ENCODE measurements at places on chromosomes 7 and 10. TPM values are rescaled to one million over a fixed set of nuclear protein-coding genes. Genes with fewer than 3 reads are reported as not detected.

Gene TWIST1
- 6.9 TPM for polyA plus RNA-seq

Gene CRHR2
- 0.09 TPM for polyA plus RNA-seq

Gene CLEC2L
- polyA plus RNA-seq = 0.61 TPM

Gene PDGFA
- 44.5 TPM for polyA plus RNA-seq

Gene WNT2
- 0.27 TPM for polyA plus RNA-seq

Gene RBP3
- 0.16 TPM for polyA plus RNA-seq

Gene CALHM1
- polyA plus RNA-seq = 0.12 TPM

Gene PTER
- 14.9 TPM for polyA plus RNA-seq

Gene SSC4D
- 3.9 TPM for polyA plus RNA-seq

GRCh38 chr7:151687523-151688235 lies 168.0 kb upstream of the RHEB start:
- no peak for DNase-seq

DNA sequence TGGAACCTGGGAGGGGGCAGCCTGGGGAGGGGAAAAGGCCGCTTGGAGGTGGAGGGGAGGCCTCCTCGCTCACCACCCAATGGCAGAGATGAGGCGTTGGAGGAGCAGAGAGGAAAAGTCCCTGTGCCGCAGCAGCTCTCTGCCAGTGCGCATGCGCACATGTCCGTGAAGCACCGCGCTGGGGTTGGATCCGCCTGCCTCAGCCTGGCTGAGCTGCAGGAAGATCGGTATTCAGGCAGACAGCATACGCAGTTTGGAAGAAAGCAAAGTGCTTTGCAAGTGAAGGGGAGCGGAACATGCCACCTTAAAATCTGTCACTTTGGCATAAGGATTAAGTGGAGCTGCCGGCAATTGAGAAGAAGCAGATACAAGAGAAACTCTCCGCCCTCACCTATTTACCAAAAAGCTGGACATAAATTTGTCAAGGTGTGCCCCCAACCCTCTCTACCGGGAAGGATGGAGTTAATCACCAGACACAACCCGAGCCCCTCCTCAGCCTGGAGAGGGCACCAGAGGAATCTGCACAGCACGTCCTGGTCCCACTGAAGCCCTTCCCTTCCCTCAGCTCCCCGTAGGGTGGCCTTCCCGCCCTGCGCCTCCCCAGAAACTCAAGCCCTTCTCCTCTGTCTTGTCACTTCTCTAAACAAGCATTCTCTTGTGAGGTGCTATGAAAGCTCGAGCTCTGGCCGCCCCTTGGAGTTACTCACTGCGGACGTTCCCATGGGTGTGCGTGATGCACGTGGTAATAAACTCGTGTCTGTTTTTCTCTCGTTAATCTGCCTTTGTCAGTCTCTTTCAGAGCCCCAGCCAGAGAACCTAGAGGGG lies 32.2 kb upstream of the TMEM72 start:
- DNase-seq = peak; percentile 81

DNA sequence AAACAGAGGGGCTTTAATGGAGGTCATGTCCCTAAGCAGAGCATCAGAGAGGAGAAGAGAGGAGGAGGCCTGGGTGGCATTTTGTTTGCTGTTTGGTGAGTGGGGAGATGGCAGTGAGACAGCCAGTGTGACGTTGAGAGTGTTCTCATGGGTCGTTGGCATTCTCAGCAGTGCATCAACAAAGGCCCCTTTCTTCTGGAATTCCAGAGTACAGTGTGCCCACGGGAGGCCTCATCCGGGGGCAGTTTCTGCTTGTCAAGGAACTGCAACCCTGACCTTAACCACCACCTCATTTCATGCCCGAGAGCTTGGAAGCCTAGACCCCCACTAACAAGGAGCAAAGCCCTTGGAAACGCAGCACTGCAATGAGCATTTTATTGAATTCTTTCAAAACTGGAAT lies 92.9 kb downstream of the CELF2 start:
- DNase-seq = no peak

DNA sequence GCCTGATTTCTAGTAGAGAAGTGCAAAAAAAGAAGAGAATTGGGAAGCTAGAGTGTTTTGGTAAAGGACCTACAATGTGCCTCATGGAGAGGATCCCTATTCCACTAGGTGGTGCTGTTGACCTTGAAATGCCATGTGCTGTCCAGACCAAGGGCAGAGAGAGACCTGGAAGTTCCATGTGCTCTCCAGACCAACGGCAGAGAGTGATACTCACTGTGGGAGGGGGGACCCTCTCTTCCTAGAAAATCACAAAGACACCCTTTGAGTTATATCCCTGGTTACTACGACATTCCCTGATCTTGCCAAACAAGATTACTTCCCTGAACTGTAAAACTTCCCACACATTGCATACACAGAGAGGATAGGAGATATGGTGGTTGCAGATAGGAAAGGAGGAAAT lies 212.7 kb upstream of the ZNF804B start:
- DNase-seq = no peak

GRCh38 chr7:101915000-101915399 lies 97.6 kb downstream of the CUX1 start:
- DNase-seq = no peak

GRCh38 chr7:10770176-10770575 lies 203.5 kb upstream of the PHF14 start:
- no peak for DNase-seq

DNA sequence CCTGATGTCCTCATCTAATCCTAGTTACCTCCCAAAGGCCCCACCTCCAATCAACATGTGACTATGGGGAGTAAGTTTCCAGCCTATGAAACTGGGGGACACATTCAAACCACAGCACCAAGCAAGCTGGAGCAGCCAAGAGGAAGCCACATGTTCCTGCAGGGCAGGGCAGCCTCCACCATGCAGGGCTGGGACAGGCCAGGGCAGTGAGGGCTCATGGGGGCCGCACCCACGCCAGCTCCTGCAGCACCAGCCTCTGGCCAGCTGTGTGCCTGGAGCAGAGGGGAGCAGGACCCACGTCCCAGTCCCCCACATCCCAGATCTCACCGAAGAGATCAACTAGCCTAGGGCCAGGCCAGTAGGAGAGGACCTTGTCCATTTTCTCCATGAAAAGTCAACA lies 85.9 kb upstream of the INSIG1 start:
- DNase-seq = no peak

DNA sequence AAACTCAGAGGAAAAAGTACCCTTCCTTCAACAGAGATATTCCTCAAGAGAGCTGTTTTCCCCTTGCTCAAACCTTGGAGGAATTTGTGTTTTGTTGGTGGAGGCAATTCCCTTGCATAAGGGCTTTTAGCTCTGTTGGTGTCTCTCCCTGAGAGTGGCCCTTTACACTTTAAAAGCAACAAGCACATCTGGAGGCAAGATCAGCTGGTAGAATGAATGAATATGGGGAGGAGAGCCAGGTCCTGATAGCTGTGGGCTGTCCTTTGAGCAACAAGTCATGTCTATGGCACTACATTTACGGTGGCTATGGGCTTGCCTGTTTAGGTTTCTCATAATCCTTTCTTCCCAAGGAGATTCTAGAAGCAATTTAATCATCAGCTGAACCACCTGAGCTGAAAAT lies 384.0 kb downstream of the SORCS3 start:
- DNase-seq = no peak

DNA sequence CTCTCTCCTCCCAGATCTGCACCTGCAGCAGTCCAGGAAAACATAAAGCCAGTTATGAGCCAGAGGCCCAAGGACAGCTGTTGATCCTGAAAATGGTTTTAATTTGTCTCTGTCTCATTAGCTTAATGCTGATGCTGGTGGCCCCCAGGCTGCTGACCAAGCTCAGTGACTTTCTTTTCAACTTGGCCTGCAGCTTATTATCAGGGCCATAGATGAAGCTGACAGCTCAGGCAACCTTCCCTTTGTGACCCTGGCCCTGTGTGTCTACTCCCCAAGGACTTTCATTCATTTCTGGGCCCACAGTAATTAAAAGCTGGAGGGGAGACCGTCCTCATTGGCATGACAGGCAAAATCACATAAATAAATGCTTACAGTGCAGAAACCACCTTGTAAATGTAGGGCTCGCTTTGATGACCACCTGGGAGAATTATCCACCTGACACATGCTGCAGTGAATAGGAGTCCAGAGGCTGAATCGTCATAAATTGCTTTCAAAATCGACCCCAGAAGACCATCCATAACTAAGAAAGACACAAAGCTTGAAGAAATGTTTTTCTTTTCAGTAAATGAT lies 138.5 kb downstream of the NPY start:
- DNase-seq = no peak

DNA sequence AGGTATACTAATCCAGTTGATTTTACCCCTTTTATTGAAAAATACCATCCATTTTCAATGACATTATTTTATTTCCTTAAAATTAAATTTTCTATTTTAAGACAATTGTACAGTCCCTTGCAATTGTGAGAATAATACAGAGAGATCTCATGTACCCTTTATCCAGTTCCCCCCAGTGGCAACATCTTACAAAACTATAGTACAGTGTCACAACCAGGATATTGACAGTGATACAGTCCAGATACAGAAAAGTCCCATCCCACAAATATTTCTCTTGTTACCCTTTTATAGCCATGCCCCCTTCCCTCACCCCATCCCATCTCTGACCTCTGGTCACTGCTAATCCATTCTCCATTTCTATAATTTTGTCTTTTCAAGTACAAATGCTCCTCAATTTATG lies 18.5 kb downstream of the ELFN1 start:
- no peak for DNase-seq

- DNase-seq = peak; percentile 2
Observed at GRCh38 chr10:122981066-122981464, 864 bp downstream of the PSTK start.

DNA sequence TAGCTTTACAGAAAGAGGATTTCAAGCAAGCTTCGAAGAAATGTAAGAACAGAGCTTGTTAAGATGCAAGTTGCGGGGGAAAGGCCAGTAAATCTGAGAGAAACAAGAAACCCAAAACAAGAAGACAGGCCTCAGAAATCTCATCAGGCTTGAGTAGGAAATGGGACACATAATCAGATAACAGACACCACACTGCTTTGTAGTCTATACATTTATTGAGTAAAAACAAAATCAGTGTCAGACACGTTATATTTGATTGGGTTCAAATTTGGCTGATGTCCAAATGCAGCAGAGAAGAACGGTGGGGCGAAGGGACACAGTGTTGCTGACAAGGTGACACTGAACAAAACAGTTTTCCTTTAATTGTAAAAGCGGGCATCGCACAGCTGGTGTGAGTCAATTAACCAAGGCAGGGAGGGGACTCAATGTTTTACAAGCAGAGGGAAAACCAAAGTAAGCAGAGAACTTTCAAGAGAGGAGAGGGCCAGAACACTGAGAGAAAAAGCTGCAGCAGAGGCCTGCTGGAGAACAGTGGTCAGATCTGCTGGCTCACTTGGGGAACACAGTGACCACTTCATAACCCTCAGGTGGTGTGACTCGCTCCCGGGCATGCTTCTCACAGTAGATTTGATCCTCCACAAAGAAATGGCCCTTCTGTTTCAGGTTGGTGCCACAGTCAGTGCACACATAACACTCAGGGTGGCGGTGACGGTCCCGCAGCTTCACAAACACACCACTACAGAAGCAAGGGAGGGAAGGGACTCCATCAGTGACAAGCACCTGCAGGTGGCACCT lies 43.5 kb downstream of the ACSM6 start:
- no peak for DNase-seq

DNA sequence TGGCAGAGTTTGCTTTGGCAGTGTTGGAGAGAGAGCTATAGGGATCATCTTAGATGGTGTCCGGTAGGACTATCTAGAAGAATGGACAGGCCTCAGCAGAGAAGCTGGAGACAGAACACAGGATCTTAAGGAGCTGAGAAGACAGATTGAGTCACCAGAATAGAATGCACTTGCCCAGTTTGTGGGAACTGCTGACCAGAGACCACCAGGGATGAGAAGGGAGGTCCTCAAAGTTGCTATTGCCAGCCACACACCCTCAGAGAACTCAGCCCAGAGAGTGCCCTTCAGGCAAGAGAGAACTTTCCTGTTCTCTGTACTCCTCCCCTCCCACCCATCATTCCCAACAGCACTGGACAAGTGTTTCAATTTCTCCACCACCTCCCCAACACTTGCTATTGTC lies 25.3 kb upstream of the GALNT11 start:
- DNase-seq = no peak

DNA sequence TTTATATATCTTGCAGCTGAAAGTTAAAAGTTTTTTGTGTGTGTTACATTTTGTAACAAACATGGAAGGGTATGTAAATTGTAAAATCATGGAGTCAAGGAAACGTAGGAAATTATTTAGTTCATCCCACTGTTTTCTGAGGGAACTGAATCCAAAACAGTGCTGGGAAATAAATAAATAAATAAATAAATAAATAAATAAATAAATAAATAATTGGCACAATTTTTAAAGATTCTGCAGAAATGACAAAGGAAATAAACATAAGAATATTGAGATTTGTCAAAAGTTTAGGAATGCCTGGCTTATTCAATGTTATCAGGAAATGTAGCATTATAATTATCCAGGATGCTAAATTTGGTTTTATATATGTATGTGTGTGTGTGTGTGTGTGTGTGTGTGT lies 91.4 kb upstream of the AGBL3 start:
- DNase-seq = no peak

DNA sequence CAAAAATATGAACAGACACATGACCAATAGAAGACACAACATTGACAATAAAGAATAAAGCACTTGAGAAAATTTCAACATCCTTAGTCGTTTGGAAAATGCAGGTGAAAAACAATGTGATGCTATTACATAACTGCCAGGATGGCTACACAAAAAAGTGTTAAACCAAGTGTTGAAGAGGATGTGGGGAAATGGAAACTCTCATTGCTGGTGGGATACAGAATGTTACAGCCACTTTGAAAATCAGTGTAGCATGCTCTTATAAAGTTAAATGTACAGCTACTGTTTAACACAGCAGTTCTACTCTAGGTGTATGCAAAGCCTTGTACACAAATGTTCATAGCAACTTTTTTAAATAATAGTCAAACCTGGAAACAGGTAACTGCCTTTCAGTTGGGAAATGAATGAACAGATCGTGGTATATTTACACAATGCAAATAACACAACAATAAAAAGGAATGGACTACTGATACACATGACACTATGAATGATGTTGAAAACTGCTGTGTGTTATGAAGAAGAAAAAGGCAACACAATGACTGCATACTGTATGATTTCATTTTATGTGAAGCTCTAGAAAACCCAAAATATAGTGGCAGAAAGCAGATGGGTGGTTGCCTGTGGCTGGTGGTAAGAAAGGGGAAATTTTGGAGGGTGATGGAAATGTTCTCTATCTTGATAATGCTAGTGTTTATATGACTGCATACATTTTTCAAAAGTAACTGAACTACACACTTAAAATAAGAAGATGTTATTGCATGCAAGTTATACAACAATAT lies 102.2 kb upstream of the VIPR2 start:
- no peak for DNase-seq

- DNase-seq = no peak
Observed at GRCh38 chr7:25025218-25025671, 45.3 kb upstream of the OSBPL3 start.
